NCI-H1105 treated with DMSO at 0.1 percent for 48 hours (cell line): ENCODE measurements at places on chromosomes 11 and 22.

DNA sequence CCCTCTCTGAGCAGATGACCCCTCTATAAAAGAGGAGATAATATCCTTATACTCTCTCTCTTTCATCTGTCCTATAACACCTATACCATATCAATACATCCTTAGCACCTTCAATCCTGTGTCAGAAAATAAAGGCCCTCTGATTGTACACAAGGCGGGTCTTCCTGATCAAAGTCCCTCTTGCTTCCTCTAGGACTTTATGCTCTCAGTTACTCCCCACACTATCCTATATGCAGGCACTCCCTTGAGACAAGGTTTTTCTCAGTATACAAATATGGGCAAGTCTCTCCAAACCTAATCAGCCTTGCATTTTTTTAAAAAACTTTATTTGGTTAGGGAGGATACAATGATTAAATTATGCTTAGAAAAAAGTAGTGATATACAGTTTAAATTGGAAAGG, 17.3 kb upstream of the HORMAD2 start:
- no peak for DNase-seq

GRCh38 chr11:19663206-19663605, 49.4 kb upstream of the NAV2 start:
- DNase-seq: no peak

DNA sequence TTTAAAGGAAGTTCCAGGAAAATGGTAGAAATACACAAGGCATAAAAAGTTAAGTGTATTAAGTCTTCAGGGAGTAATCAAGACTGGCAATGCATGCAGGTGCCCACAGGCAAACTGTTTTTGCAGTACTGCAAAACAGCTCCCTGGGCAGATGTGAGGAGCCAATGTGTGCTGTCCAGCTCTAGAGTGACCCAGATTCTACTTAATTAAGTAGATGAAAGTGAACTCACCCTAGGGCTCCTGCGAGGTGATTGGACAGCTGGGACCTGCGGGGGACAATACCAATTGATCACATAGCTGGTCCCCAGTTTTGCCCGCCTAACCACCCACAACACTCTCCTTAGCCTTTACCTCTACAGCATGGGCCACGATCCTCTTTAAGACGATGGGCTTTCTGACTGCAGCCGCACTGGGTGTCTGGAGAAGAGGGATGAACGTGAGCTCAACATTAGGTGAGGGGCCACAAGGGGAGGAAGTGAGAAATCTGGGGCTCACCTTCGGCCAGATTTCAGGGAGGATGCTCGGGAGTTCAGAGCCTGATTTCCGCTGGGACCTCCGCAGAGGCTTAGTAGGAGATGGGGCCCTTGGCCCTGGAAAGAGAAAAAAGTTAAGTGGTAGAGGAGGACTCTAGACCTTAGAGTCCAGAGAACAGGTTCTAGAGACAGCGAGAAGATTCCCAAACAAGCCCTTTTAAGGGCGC, 556 bp downstream of the CDCA5 start:
- no peak for DNase-seq

DNA sequence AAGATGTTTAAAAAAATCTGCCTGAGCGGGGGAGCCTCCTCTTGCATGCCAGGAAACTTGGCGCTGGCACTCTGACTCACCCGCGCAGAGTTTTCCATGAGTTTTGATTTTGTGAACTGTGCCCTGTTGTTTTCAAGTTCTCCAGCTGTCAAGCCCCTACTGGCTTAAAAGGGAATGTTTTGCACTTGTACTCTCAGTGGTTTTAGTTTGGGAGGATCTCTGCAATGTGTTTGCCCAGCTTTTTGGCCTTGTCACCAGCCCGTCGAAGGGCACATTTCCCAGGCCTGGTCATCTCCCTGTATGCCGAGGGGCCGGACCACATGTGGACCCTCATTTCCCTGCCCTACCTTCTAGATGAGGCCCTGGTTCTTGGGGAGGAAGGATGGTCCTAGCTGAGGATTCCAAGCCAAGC, 12.2 kb downstream of the MRGPRF start:
- no peak for DNase-seq

DNA sequence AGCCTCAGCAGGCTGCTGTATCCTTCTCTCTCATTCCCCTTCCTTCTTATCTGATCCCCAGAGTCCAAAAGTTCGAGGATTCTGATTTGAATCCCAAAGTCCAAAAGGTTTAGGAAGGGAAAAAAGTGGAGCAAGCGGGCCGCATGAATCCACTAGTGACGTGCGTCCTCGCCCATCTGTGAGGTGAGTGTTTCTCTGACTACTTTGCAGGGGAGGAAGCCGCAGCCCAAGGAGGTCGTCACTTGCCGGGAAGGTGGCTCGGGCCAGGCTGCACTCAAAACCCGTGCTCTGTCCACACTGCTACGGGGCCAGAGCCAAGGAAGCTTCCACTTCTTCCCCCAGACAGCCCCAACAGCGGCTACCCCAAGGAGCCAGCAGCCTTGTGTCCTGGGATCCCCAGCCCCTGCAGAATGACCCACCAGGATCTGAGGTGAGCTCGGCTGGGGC, 16.3 kb downstream of the SLC25A18 start:
- DNase-seq: no peak

DNA sequence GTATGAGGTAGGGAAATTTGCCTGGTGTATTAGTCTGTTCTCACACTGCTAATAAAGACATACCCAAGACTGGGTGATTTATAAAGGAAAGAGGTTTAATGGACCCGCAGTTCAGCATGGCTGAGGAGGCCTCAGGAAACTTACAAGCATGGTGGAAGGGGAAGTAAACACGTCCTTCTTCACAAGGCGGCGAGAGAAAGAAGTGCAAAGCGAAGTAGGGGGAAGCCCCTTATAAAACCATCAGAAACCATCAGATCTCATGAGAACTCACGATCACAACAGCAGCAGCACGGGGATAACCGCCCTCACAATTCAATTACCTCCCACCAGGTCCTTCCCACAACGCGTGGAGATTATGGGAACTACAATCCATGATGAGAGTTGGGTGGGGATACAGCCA, 12.0 kb upstream of the RFPL2 start:
- DNase-seq: no peak

- peak; percentile 20 for DNase-seq
Measured at GRCh38 chr11:84594602-84595001, 1032.5 kb downstream of the DLG2 start.

GRCh38 chr11:30348035-30348434, 25.1 kb downstream of the ARL14EP start:
- DNase-seq: no peak

GRCh38 chr11:128616161-128616560, 28.8 kb upstream of the ETS1 start:
- DNase-seq: no peak

GRCh38 chr11:117701781-117702180, 95.2 kb downstream of the DSCAML1 start:
- DNase-seq: no peak

- no peak for DNase-seq
Measured at GRCh38 chr11:109015283-109015682, 350.4 kb downstream of the DDX10 start.

DNA sequence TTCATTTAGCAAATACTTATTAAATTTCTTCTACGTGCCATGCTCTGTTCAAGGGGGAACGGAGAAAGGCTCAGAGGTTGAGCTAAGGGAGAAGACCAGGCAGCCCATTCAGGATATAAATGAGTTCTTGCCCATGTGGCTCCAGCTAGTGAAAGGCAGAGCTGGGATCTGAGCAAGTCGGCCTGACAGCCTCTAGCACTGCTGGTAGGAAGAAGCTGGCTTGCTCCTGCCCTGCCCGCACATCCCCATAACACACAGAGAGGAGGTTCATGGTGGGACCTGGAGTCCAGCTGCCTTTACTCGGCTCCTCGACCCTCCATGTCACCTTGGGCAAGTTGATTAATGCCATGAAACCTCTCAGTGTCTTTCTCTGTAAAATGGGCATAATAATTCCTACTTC, 2.0 kb downstream of the SLC15A3 start:
- no peak for DNase-seq

- DNase-seq: no peak
Measured at GRCh38 chr11:30395751-30396150, 72.8 kb downstream of the ARL14EP start.

- no peak for DNase-seq
Measured at GRCh38 chr22:32810555-32811133, 9.1 kb downstream of the TIMP3 start.

DNA sequence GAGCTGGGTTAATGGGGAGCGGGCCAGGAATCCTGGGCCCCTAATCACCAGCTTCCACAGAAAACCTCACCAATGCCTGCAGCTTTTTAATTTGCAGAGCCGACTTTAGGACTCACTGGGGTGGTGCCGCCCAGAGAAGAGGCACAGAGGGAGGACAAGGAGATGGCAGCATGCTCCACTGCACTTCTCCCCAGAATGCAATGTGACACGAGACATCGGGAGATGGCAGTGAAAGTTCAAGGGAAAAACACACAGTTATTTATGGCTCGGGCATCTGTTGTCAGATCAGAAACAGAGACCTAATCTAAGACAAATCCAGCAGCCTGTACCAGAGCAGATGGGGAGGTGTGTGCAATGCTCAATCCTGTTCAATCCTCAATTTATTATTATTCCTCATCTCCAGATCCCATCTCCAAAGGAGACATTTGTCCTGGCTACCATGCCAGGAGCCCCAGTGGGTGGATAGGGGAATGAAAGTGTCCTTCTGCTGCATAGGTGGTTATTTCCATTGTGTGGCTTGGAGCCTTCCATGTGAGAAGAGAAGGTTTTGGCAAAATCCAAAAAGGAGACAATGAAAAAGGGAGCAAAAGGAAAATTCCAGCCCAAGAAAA, 250.0 kb downstream of the NXPE2 start:
- DNase-seq: no peak

DNA sequence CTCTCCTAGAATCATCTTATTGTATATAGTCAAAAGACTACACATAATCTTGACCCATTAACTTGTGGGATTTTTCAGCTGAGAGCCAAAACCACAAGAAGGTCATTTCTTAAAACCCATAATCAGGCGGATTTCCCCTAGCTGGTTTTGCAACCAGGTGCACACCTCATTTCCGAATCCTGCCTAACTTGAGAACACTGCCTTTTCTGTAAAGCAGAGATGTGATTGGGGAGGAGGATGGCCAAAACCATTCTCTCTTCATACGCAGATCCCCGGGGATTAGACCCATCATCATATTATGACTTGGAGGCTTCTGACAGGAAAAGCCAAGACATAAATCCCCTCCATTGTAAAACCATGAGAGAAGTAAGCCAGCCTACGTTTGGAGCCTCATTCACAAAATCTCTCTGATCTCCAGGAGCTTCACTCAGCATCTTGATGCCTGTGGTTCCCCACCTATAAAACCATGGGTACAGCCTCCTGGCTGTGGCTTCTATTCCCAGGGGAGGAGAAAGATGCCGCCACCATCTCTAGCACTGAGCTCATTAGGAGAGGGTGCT, 191.3 kb downstream of the KIF18A start:
- no peak for DNase-seq

- no peak for DNase-seq
Measured at GRCh38 chr11:103380031-103380430, 270.8 kb downstream of the DYNC2H1 start.

- DNase-seq: no peak
Measured at GRCh38 chr11:96256215-96257011, 86.6 kb downstream of the MAML2 start.

GRCh38 chr11:84543367-84544159, 1083.6 kb downstream of the DLG2 start:
- DNase-seq: peak; percentile 15

DNA sequence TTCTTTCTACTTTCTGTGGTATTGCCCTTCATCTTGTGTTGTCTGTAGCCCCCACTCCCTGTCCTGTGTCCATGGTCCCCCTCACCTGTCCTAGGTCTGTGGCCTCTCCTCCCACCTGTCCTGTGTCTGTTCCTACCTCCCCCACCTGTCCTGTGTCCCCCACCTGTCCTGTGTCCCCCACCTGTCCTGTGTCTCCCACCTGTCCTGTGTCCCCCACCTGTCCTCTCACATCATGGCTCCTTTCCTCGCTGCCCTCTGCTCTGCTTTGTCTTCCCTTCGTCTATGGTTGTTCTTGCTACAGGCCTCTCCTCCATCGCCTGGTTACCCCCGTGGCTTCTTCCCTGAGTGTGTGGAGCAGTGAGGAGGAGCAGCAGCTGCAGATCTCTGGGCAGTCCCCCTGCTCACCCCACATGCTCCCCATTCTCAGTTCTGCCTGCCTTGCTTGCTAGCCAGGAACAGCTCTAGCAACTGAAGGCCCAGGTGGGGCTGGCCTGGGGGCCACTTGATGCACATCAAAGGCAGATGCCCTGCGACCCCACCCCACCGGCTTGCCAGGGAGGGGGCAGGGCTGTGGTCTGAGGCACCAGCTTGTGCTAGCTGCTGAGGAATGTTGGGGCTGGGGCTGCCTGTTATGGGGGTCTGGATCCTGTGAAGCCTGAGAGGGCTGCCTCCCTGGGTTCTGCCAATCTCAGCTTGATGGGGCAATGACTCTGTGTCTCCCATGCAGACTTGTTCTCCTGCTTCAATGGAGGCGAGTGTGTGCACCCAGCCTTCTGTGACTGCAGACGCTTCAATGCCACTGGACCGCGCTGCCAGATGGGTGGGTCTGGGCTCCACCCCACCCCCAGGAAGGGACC, 5.6 kb downstream of the OTOG start:
- no peak for DNase-seq

GRCh38 chr11:24934733-24935439, 438.0 kb downstream of the LUZP2 start:
- DNase-seq: no peak

DNA sequence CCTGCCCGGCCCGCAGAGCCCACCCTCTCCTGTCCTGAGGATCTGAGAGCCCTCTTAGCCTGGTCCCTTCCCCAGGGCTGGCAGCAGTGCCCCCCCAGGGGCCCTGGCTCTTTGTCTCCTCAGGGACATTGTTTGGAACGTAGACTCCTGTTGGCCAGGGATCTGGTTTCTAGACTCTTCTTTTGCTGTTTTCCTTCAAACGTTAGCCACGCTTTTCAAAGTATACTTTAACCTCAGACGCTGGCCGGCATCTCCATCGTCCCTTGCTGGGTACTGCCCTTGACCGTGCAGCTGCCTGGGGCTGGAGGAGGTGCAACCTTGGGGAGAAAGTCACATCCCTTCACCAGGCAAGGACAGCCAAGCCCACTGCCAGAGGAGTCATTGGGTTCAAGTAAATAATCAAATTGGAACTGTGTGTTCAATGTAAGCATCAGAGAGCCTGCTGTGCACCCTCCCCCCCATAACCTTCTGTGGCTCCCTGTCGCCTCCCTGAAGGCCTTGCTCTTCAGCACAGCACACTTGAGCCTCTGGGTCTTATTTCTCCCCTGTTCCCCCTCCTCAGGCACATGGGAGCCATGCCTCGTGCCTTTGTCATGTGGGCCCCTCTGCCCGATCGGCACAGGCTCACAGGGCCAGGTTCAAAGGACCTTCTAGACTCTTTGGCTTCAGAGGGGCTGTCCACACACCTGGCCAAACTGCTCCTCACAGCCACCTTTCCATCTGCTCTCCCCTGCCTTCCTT, 21.8 kb upstream of the WNT7B start:
- no peak for DNase-seq

GRCh38 chr11:47669856-47670255, 27.5 kb upstream of the MTCH2 start:
- no peak for DNase-seq

- peak; percentile 24 for DNase-seq
Measured at GRCh38 chr11:95788921-95789505, 569 bp downstream of the FAM76B start.
